Glutamatergic neuron (in vitro differentiated cells): ENCODE measurements at places on chromosomes 16 and 17.

DNA sequence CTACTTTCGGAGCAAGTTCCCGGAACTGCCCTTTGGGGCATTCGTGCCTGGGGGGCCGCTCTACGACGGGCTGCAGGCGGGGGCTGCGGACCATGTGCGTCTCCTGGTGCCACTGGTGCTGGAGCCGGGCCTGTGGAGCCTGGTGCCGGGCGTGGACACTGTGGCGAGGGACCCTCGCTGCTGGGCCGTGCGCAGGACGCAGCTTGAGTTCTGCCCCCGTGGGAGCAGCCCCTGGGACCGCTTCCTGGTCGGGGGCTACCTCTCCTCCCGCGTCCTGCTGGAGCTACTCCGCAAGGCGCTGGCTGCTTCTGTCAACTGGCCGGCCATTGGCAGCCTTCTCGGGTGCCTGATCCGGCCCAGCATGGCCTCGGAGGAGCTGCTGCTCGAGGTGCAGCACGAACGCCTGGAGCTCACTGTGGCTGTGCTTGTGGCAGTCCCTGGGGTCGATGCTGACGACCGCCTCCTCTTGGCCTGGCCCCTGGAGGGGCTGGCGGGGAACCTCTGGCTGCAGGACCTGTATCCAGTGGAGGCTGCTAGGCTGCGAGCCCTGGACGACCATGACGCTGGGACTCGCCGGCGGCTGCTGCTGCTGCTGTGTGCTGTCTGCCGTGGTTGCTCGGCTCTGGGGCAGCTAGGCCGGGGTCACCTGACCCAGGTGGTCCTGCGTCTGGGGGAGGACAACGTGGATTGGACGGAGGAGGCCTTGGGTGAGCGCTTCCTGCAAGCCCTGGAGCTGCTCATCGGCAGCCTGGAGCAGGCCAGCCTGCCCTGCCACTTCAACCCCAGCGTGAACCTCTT, 3.6 kb downstream of the MIEF2 start:
- no peak for DNase-seq

DNA sequence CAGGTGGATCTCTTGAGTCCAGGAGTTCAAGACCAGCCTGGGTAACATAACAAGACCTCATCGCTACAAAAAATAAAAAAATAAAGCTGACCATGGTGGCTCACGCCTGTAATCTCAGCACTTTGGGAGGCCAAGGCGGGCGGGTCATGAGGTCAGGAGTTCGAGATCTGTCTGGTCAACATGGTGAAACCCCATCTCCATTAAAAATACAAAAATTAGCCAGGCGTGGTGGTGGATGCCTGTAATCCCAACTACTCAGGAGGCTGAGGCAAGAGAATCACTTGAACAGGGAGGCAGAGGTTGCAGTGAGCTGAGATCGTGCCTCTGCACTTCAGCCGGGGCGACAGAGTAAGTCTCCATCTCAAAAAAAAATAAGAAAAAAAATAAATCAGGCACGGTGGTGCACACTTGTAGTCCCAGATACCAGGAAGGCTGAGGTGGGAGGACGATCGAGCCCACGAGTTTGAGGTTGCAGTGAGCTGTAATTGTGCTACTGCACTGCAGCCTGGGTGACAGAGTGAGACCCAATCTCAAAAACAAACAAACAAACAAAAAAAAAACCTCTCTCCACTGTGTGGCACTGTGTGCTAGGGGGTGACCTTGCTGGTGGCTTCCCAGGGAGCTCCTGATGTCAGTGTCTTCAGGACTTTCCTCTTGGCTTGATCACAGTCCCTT, 19.8 kb upstream of the MAPK3 start:
- no peak for DNase-seq

DNA sequence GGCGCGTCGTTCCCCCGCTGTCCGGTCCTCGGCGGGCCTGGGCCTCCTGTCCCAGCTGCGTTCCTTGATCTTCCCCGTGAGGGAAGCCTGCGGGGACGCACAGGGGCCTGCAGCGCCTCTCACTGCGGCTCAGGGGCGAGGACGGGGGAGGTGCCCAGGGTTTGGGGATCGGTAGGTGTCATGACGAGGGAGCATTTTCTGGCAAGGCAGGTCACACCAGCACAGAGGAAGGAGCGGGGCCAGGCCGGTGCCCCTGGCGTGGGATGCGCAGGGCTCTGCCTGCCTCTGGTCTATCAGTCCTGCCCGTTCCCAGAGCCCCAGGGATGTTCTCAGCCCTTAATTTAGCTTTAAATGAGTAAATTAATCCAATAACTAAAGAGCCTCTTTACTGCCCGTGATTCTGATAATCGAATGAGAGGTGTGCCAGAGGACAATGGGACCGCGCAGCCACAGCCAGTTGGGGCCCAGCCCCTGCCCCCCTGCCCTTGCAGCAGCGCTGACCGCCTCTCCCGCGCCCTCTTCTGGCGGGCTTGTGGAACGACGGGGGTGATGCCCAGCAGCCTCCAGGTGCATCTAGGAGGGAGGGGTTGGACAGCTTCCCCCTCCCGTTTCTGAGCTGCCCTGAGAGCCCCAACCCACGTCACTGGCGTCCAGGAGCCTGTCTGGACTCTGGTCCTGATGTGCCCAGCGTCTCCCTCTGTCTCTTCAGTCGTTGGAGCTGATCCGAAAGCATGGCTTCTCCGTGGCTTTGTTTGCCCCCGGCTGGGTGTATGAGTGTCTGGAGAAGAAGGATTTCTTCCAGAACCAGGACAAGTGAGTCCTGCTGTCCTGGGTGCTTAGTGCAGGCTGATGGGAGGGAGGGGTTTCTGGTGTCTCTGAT, 7.9 kb downstream of the ENGASE start:
- DNase-seq, result peak; percentile 81

DNA sequence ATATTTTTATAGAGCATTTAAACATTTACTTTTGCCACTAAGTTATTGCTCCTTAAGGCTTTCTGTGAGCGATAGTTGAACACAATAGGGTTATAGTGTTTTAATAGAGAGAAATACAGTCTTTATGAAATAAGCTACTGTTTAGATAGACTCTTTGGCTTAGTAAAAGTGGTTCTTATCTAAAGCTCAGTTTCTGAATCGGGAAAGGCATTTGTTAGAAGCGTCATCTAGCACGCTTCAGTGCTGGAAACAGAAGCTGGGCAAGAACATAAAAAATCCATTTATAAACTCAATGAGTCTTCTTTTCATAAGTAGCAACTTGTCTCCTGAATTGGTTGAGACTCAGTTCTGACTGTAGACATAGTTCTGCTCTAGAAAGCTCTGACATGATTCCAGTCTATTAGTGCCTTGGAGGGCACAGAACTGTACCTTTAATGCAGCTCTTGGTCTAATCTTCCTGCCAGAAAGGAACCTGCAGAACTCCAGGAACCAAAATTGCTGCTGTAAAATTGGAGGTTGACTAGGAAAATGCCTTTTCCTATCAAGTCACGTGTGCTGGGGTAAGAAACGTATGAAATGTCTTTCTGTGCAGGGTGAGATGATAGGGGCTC, 55.4 kb upstream of the DNAJA2 start:
- DNase-seq, result no peak

GRCh38 chr16:11229906-11230305, 26.1 kb downstream of the SOCS1 start:
- DNase-seq, result no peak

- DNase-seq, result peak; percentile 27
These were observed 746 bp downstream of the HS3ST2 start for GRCh38 chr16:22814711-22815105.

GRCh38 chr17:78678222-78678557, 101.0 kb upstream of the DNAH17 start:
- no peak for DNase-seq

DNA sequence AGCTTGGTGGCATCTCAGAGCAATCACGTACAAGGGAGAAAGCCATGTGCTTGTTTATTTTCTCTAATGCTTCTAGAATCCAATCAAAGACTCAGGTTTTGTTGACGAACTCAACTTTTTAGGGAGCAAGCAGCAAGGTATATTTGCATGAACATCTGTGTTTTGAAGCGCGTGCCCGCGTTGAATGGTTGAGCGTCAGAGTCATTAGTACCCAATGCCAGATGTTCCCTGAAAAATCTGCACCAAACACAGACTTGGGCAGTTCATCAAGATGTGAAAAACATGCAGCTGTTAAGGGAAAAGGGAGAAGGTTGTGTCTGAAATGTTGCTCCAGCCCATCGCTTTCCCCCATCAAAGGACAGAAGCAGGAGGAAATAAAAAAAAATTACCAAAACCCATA, 170.4 kb downstream of the SNX29 start:
- DNase-seq, result no peak

- no peak for DNase-seq
These were observed 7.6 kb upstream of the C17orf107 start for GRCh38 chr17:4891411-4892410.

DNA sequence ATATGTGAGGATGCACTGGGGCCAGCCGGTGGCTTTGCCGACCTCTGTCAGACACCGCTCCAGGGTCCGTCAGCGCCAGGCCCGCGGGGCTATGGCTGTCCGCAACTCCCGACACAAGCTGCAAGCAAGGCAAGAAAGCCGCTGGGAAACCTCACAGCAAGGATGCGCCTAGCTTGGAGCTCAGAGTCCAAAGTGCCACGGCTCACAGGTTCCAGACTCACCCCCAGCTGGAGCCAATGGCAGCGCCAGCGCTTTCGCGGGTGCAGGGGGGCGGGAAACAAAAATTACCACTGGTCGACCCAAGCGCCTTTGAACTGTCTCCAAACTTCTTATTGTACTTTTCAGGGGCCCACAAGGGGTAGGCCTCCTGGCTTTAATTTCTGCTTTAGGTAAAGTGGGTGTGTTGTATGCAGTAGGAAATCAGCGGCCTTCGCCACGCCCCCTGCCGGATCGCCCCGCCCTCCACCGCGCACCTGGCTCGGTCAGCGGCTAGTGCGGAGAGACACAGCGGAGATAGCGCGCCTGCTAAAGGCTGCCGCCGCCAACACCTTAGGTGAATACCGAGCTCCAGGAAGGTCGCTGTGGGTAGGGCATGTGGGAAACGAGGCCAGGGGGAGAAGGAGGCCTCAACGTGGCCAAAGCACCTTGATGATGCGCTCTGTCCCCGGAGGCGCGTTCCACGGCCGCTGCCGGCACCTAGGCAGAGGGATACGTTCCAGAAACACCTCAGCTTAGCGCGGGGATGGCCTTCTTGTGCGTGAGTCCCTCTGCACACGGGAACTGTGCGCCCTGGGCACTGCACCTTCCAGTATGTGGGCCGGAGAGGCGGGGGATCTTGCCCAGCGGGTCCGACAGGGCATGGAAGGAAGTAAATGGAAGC, 61.0 kb upstream of the RBL2 start:
- DNase-seq, result peak; percentile 36

DNA sequence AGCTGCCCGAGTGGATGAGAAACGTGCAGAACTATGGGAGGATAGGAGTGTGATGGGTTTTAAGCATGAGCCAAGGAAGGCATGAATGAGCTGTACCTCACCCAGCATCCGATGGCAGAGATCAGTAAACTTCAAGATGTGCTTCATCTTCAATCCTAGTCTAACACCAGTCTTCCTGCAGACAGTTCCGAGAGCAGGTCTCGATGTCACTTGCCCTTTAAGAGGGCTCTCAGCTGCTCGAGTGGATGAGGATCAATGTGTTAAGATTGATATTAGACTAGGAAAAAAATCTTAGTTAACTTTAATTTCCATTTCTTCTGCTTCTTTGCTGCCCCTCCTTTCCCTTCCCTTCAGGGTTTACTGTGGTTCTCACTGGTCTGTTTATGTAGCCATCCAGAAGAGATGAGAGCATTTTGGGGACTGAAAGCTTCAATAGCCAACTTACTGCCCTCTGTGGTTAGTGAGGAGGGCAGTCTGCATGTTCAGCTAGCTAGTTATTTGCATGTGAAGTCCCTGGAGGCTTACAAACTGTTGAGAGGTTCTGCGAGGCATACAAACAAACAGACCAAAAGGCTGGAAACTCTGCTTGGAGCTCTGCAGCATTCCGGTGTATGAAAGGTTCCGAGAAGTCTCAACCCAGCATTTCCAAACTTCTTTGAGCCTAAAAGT, 15.3 kb downstream of the KLHL36 start:
- no peak for DNase-seq

GRCh38 chr16:79815049-79815448, 214.5 kb upstream of the MAF start:
- DNase-seq, result no peak

DNA sequence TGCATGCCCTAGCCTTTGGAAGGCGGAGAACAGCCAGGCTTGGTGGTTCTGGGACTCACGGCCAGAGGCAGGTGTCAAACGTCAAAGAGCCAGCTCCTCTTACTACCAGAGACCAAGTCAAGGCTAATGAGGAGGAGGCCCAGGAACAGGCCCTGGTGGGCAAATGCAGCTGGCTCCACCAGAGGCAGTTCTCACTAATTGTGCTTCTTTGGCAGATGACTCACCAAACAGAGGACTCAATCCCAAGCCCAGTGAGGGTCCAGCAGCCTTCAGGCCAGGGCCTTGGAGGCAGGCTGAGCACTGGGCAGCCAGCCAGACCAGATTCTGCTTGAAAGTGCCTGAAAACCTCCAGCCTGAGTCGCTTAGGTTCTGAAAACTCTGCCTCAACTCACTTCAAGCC, 336.5 kb upstream of the CDH5 start:
- DNase-seq, result no peak

DNA sequence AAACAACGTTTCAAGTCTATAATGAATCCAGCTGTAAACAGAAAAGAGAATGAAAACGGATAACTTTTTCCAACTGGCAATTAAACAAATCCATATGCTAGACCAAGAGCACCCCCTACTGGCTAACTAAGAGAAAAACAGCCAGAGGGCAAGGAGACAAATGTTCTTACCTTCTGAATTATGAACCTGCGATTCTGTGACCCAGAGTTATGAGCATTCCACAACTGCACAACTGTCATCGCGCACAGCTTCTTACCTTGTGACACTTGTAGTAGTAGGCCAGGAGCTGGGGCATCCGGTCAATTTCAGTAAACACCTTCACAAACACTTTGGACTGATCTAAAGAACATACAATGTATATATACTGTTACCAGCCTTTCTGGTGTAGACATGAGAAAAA, 18.6 kb downstream of the COG7 start:
- no peak for DNase-seq

DNA sequence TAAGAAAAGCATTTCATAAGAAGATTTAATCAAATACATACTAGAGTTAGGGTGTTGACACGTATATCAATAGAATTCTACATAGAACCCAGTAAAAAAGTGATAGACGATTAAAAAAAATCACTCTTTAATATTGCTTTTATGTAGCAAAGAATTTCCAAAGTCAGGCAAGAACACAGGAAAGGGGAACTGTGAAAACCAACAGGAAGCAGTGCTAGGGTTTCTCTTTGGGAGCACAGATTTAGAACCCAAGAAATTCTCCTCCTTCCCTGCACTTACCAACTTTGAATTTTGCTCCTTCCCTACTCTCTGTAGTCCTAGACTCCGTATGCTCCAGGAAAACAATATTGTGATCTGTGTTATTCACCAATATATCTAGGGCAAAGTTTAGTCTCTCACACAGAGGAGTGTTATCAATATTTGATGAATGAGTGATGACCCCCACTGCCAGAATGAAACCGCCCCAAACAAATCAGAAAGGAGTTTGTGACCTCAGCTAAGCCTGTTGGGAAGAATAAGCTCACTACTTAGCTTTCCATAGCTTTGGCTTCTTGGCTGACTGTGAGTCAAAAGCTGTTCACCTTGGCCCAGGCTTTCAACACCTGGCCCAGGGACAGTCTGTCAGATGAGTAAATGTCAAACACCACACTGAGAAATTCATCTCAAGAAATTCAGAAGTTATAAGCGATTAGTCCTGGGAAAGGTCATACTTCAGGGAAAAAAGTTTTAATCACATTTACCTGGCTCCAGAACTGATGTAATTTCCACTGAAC, 8.6 kb downstream of the RFWD3 start:
- DNase-seq, result no peak
